ENCODE measurements at places on chromosomes 7 and 10. TPM values are rescaled to one million over a fixed set of nuclear protein-coding genes. Genes with fewer than 3 reads are reported as not detected.

GRCh38 chr10:124611738-124612137 is 132.4 kb downstream of the FAM53B start:
- no peaks in the 10 kb centered on the region for H3K4me1 ChIP-seq
- no peak overlapping the region for H3K4me3 ChIP-seq
- no peaks in the 10 kb centered on the region for H3K27me3 ChIP-seq
- DNase-seq: no peak

DNA sequence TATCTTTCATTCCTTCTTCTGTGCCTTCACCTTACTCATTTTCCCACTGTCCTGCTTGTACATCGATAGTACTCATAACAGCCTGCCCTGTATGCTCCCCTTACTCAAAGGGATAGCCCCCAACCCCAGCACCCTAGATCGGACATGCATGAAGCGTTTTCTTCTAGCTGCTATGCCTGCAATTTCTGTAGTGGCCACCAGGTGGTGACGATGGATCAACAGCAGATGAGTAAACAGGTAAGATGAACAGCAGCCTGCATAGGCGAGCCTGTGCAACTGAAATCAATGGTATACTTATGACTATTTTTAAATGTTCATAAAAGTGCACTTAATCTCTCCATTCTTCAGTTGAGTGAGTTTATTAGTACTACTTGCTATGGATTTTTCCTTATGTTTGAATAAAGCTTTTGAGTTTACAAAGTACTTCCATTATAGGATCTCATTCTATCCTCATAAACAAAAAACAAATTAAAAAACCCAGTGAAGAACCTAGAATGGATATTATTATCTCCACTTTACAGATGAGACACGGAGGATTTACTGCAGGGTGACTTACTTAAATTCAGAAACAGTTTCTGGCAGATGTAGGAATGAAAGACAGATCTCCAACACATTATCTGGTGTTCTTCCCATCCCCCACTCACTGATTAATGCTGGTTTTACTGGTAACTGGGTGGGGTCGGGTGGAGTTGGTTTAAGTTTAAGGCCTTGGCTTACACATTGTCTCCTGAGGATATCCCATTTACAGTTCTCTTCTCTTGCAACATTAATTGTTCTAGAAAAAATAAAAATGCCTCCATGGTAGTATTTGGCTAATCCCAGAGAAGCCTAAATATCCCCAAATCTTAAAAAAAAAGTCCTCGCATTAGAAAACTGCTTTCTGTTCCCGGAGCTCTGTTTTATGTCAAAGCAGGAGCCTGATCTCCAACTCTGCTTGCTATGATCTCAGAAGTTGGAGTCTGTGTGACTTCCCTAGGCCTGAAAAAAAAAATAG is 222.1 kb downstream of the GLI3 start:
- no peaks in the 10 kb centered on the region for H3K4me1 ChIP-seq
- no peak overlapping the region for H3K27ac ChIP-seq
- DNase-seq: no peak
- H3K27me3 ChIP-seq: no peaks in the 10 kb centered on the region
- no peak overlapping the region for H3K4me3 ChIP-seq

- H3K27me3 ChIP-seq: no peaks in the 10 kb centered on the region
- no peak overlapping the region for H3K4me3 ChIP-seq
These were observed 59.3 kb upstream of the TMEM72 start for GRCh38 chr10:44851881-44852280.

- peak within 1 kb of the TSS; percentile 80 for H3K27ac ChIP-seq
- H3K27me3 ChIP-seq: peaks cover 17% of the 10 kb centered on the region
- DNase-seq: no peak
- peak within 1 kb of the TSS; percentile 52 for H3K4me3 ChIP-seq
- H3K4me1 ChIP-seq: no peaks in the 10 kb centered on the region
These were observed at the start of gene SORCS1 for GRCh38 chr10:107163881-107164861. TSS of gene SORCS1 (minus strand) at chr10:107164706.

DNA sequence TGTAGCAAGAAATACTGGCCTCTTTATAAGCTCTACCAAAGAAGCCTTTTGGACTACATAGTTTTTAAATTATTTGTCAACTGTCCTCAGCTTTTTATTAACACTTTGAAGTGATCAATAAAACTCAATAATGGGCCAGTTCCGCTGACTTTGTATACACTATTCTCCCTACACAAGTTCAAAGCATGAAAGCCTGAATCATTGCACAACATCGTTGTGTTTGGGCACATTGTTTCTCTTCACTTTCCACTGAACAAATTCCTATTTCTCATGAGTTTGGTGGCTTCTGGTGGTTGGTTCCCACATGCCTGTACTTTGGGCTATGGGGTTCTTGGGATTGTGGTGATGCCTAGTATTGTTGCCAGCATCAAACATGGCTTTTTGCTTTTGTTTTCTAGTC is 561.8 kb upstream of the LRRN3 start:
- no peaks in the 10 kb centered on the region for H3K4me1 ChIP-seq
- no peaks in the 10 kb centered on the region for H3K27me3 ChIP-seq
- no peaks in the 10 kb centered on the region for H3K36me3 ChIP-seq
- DNase-seq: no peak
- H3K27ac ChIP-seq: no peak overlapping the region
- no peak overlapping the region for H3K4me3 ChIP-seq

DNA sequence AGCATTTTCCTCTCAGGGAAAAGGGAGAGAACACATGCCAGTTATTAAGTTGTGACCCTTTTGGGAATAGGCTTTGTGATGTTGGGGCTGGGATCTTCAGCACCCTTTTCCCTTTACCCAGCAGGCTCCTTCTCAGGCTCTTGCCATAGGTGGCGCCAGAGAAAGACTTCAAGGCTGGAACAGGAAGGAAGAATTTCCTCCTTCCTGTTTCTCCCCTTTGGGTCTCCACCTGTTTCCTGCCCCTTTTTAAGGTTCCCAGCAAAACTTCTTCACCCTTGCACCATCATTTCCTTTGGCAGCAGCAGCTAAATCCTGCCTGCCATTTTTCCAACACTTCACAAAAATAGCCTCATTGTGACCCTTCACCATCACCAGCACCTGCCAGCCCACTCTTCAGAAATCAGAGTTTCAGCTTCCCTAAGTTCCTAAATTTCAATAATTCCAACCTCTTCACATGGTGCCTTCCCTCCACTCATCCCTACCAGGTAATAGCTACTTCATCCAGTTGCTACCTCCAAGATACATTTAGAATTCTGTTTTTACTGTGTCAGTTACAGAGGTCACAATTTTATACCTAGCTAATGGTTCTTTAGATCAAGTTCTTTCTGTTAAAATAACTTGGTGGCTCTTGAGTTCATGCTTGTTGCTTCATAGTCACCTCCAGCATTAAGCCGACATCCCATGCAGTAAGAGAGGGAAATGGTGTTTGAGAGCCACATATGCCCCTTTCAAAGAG is 22.4 kb upstream of the FOXK1 start:
- no peaks in the 10 kb centered on the region for H3K4me1 ChIP-seq
- no peaks in the 10 kb centered on the region for H3K27me3 ChIP-seq
- DNase-seq: no peak
- no peaks in the 10 kb centered on the region for H3K36me3 ChIP-seq
- no peak overlapping the region for H3K4me3 ChIP-seq
- no peak overlapping the region for H3K27ac ChIP-seq

Gene ZNF467
- total RNA-seq: 6.9 TPM
